ENCODE measurements at places on chromosomes 6 and 20.

- DNase-seq: no peak
These were observed 24.5 kb upstream of the TCP11 start for GRCh38 chr6:35165630-35166071.

GRCh38 chr20:49904440-49905214 is 10.7 kb downstream of the SPATA2 start:
- no peak for DNase-seq

- no peak for DNase-seq
These were observed 198.3 kb downstream of the BCAS1 start for GRCh38 chr20:53872081-53872541.

DNA sequence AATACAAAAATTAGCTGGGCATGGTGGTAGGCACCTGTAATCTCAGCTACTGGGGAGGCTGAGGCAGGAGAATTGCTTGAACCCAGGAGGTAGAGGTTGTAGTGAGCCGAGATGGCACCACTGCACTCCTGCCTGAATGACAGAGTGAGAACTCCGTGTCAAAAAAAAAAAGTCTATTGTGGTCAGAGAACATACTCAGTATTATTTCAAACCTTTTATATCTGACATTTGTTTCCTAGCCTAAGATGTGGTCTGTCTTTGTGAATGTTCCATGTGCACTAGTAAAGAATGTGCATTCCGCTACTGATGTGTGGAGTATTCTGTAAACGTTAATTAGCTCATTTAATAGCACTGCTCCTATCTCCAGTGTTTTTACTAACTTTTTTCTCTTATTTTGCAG is 11.7 kb downstream of the RAB22A start:
- no peak for DNase-seq

DNA sequence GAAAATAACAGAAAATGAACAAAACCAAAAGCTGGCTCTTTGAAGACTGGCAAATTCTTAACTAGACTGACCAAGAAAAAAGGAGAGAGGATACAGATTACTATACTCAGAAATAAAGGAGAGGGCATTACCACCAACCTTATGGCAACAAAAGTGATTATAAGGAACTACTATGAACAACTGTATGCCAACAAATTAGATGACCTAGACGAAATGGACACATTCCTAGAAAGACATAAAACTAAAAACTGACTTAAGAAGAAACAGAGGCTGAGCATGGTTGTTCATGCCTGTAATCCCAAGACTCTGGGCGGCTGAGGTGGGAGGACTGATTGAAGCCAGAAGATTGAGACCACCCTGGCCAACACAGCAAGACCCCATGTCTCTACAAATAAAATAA is 33.5 kb downstream of the TRPC4AP start:
- DNase-seq: no peak

GRCh38 chr20:38727607-38728190 is 3.4 kb downstream of the SLC32A1 start:
- no peak for DNase-seq

- DNase-seq: no peak
These were observed 94.5 kb upstream of the STXBP5 start for GRCh38 chr6:147109707-147110106.

DNA sequence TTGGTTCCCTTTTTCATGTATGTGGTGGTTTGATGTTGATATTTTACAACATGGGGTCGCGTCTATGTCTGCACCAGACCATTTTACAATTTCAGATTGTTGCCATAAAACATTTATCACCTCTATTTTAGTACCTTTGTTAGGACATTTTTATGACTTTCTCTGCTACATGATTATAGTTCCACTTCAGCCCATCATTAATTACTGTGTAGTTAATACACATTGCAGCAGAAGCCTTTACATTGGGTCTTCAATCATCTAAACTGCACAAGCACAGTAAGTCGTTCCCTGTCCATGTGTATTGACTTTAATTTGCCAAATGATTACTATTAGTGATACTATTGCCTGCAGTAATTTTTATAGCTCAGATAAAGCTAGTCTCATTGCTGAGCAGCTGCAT is 15.7 kb upstream of the TMEM217 start:
- DNase-seq: no peak

DNA sequence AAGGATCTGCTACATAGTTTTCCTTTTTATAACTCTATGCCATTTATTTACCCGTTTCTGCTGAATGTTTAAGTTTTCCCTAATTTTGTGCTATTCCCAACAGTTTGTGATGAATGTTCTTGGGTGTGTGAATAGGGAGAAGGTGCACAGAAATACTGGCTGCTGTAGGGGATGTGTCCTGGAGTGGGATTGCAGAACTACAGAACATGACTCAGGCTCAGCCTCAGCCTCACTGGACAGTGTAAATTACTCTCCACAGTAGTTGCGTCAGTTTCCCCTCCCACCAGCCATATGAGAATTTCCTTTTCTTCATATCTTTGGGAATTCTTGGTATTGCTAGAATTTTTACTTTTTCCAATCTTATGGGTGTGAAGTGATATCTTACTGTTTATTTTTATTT is 57.0 kb downstream of the SLX4IP start:
- DNase-seq: no peak

DNA sequence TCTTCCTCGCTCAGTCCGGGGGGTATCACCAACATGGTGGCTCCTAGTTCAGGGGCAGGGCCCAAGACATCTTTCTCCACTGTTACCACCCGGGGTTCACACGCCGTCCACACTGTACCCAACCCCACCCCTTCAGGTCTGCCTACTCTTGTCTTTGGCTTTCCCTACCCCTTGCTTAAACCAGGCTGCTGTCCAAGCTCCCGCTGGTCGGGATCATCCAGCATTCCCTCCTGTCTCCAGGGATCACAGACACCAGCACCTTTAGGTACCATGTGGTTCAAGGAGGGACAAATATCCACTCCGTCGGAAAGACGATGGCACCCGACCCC is 395 bp downstream of the NELFE start:
- no peak for DNase-seq

GRCh38 chr20:63504642-63505041 is 5.8 kb upstream of the EEF1A2 start:
- DNase-seq: no peak
